ENCODE measurements at places on chromosomes 1 and 21.

DNA sequence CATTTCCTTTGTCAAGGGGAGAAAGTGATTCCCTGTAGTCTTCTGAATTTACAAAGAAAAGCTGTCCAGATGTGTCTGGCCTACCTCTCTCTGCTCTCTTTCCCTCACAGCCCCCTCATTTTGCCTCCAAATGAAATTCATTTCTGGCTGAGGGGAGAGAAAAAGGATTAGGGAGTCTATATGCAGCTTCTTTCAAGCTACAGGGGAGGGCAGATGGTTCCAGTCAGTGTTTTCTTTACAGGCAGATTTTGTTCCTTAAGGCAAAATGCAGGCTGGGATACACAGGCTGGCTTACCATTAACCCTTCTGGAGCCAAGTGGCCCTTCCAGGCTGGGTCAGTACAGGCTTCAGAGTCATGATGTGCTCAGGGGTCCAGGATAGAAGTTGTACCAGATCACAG lies 198.1 kb upstream of the USP24 start:
- no peak for DNase-seq

DNA sequence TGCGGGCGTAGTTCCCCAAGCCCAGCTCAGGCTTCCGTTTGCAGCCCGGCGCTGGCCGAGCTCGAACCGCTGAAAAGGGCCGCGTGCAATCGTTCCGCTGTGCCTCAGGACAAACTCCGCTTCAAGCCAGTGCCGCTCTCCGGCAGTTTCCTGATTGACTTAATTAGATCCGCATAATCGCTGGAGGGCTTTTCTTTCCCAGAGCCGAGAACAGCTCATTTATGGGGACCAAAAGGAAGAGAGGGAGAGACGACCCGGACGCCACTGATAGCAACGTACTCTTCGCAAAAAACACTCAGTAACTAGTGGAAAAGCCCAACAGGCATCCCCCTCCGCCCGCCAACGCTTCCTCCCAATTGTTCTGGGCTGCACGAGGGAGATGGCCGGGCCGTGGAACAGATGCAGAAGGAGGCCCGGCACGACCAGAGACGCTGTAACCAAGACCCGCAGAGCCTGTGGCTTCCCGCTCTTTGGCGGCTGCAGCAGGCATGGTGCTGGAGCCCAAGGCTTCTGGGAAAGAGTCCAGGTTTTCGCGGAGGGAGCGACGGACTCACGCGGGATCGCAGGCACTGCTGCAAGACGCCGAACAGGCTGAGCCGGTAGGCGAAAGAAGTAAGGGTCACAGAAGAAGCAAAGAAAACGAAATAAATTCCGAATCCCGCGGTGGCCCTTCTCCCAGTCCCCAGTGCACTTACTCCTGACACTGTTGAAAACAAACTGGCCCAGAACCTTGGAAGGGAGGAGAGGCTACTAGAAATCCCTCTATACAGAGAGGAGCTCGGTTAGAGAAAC lies 3.6 kb upstream of the FOXD2 start:
- no peak for DNase-seq

- no peak for DNase-seq
Measured at GRCh38 chr21:35171385-35171784, 122.3 kb upstream of the RUNX1 start.

GRCh38 chr1:55326496-55327243 lies 111.5 kb upstream of the USP24 start:
- DNase-seq = no peak

DNA sequence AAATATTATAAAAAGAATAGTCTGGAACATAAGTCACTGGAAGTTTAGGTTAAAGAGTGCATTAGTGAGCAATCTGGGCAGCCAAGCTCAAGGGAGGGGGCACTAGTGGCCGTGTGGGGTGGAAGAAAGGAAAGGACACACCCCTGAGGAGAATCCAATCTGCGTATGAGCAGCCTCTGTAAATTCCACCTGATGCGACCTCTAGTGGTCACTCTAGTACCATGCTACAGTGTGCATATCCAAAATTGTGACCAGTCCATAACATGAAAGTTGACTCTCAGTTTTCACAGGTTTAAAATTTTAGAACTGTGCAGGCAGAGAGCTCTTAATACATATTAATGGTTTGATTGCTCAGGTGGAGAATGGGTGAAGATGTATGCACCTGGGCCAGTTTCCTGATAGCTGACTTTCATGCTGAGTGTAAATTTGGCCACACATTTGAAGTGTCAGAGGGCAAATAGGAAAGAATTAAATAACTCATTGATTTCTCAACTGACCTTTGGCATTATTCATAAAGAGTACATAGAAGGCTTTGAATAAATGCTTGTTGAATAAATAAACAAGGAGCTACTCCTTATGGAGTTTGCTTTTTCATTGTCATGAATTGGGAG lies 105.9 kb upstream of the C21orf91 start:
- no peak for DNase-seq

- no peak for DNase-seq
Measured at GRCh38 chr1:25541889-25542658, 1.3 kb upstream of the LDLRAP1 start.

GRCh38 chr1:224592636-224593582 lies 23.2 kb upstream of the CNIH3 start:
- peak; percentile 51 for DNase-seq

DNA sequence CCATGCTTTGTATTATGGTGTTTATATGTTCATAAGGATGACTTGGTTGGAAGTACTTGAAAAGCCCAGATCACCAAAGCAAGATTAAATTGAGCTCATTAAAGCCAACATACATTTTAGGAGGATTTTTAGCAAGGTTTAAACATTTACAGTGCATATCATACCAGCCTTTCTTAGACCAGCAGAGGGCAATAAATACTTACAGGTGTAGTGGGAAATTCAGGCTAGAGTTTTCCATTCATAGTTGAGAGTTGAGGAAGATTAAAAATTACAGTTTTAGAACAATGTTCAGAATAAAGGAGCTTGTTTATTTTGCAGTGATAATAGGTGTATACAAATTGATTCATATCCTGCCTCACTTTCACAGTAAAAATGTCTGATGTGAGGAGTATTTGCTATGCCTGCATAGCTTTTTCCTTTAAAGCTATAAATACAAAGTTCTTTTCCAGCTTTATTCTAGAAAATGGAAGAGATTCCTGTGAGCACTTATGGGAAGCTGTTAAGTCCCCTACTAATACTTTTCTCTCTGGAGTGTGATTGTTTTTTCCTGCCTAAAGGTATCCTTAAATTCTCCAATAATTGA lies 35.3 kb downstream of the DTL start:
- DNase-seq = peak; percentile 25

DNA sequence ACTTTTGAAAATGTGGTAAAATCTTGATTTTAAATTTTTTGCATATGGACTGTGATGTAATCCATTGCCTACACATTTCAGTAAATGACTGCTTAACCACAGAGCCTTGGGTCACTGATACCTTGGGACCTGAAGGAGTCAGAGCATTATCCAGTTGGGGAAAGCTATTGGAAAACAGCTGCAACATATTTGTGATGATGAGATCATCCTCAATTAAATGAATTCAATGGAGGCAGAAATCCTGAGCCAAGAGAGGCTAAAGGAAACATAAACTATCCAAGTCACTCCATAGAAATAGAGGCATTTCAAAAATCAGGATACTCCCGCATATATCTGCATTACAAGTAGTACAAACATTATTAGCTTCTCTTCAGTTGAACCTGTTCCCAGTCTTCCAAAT lies 99.8 kb upstream of the PRMT6 start:
- DNase-seq = no peak

DNA sequence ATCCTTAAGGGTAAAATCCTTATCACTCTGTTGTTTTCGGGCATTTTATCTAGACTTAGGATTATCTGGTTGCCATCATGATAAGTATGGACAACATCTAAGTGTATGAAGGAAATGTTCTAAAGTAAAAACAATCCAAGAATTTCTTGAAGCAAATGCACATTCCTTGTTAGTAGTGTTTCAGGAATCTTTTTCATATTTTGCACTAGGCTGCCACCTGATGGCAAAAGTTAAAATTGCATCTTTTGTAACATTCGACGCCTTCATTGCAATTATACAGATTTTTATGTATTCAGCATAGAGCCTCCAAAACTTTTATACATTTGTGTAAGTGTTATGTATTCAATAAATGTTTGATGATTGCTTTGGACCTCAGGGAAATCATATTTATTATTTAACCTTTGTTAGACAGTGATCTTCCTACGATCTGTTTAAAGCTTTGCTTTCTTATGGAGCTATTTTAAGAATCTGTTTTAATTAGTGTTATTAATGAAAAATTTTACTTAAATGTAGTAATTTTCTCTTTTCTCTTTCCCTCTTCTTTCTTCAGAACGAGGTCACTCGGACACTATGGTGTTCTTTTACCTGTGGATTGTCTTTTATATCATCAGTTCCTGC lies 49.4 kb upstream of the KIAA1614 start:
- DNase-seq = peak; percentile 23

DNA sequence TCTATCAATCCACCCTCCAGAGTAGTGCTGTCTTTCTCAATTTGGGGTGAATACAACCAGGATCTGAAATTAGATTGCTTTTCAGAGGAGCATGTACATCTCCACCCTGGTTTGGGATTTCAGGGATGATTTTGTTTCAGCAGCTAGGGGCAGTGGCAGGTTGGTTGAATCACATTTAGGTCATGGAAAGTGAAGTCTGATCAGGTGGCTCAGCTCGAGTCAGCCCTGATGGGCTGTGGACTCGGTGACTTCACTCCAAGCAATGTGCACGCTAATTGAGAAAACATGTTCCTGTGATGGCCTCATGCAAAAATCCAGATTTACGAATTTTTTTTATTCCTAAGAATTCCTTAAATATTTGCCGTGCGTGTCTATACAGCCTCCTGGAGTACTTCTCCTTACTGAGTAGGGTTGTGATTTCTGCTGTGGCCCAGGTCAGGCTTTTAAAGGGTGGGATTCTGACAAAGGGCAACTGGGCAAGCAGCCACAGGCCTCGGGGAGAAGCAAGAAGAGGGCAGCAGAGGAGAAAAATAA lies 7.5 kb downstream of the NGF start:
- no peak for DNase-seq

- DNase-seq = no peak
Measured at GRCh38 chr1:41364442-41365319, 3.4 kb downstream of the FOXO6 start.

- no peak for DNase-seq
Measured at GRCh38 chr1:198455966-198456365, 84.5 kb downstream of the ATP6V1G3 start.

- no peak for DNase-seq
Measured at GRCh38 chr1:2199042-2199810, 4.7 kb upstream of the FAAP20 start.

GRCh38 chr1:184292101-184292500 lies 94.7 kb upstream of the C1orf21 start:
- DNase-seq = no peak

- no peak for DNase-seq
Measured at GRCh38 chr1:228850141-228851100, 115.1 kb downstream of the RHOU start.

DNA sequence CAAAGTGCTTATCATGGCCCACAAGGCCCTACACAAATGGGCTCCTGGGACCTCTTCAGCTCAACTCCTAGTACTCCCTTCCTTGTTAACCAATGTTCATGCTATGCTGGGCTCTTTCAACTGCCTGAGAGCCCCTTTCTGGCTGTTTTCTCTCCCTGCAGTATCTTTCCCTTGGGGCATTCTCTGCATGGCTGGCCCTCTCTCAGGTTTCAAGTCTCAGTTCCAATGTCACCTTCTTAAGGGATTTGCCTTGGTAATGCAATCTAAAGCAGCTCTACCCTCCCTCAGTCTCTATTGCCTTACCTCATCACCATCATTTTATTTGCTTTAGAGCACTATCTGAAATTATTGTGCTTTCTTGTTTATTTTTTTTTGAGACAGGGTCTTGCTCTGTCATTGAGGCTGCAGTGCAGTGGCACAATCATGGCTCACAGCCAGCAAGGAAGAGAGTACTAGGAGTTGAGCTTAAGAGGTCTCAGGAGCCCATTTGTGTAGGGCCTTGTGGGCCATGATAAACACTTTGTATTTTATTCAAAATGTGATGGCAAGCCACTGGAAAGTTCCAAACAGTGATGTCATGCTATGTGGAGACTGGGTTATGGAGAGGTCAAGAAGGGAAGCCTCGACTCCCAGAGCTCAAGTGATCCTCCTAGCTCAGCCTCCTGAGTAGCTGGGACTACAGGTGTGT lies 63.4 kb upstream of the SRSF10 start:
- DNase-seq = peak; percentile 62

Data from NCI-H2107 (cell line).